ENCODE measurements at places on chromosomes 1 and 21.

- no peak for DNase-seq
Observed at GRCh38 chr1:244837597-244838258, 2.3 kb downstream of the COX20 start.

- no peak for DNase-seq
Observed at GRCh38 chr1:1631782-1632420, at the start of gene MMP23B. TSS of gene MMP23B (plus strand) at chr1:1632173. CDS start at chr1:1632219, 46 bp downstream.

DNA sequence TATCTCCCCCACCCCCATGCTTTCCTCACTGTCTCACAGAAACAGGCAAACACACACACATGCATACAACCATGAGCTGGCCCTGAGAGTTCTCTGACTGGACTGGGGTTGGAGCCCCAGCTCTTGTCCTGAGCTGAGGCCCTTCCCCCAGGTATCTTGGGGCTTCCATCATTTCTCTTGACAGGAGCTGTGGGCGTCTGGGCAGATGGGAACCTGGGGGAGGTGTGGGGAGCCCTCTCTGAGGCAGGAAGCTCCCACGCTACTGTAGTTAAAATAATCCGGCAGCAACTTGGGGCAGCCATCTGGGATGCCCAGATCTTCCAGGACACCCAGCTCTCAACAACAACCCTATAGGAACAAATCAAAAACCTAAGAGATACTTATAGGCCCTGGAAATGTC, 2.7 kb upstream of the KIF21B start:
- DNase-seq: no peak

DNA sequence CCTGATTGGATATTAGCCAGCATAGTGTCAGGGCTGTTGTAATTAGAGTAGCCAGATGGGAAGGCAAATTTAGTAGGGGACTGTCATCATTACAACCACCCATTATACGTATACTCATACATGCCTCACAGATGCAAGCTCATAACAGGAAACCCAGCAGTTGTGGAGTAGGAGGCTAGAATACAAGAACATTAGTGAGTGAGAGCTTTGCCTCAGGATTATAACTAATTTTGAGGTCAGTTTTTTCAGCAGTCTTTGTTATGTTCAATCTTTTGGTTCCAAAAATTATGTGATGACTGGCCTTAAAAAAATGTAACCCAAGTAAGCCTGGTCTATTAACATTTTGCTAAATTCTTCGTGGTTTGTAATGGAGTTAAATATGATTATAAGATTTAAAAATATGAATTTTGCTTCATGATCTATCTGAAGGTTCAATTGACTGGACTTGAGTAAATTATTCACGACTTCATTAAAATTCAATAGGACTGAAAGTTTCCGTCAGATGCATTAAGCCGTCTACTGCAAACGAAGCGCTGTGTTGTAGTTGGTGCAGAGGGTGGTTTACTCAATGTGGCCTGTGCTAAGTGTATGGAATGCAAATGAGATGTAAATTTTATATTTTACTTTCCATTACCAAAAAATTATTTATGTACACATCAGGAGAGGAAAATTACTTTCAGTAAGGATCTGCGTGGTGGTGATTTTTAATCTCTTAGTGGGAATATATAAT, 48.8 kb downstream of the KCNK1 start:
- DNase-seq: no peak

DNA sequence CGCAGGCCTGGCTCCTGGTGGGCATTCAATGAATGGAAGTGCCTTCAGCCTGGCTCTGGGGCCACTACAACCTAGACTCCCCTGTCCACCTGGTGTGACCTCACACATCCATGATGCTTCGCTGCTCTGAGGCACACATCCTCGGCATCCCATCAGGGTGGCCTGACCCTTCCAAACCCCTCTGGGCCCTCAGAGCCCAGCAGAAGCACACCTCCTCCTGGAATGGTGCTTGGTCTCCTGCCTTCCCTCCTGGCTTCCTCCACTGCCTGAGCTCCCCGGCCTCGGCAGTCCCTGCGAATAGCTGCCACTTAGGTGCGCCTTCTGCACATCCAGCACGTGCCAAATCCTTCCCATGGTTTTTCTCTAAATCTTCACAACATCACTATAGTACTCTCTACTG, 133.8 kb downstream of the GLIS1 start:
- DNase-seq: no peak

DNA sequence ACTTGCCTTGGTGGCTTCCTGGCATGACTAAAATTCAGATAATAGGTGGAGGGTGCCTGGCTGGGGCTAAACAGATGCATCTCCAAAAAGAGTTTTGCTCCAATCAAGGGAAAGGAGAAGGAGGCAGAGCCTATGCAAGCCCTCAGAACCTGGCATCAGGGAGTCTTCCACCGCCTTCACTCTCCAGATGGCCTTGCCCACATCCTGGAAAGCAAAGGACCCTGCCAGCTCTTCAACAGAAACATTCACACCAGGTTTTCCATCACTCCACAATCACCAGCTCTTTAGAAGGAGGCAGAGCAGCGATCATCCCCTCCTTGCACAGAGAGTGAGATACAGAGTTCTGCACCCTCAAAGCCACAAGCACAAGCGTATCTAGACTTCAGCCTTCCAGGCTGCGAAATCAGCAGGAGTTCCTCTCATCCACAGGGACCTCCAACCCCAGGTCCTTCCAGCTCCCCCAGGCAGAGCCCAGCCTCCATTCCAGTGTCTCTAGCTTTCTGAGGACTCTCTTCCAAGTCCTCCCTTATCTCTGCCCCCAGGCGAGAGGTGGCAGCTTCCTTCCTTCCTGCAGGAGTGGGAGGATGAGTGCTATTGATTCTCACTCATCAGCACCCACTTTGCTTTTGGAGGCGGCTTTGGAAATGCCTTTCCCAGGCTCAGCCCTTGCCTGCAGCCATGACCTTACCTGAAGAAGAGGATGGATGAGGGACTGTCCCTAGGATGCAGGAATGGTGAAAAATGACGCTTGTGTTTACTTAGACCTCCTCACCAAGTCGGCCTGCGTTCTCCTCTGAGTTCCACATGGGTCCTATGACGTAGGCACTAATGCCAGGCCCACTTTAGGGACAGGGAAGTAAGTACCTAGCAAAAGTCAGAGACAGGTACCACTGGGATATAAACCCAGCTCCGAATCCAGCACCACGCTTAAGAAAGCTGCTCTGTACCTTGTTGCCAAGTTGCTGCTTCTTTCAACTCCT, 75.4 kb downstream of the RIPK4 start:
- DNase-seq: no peak

DNA sequence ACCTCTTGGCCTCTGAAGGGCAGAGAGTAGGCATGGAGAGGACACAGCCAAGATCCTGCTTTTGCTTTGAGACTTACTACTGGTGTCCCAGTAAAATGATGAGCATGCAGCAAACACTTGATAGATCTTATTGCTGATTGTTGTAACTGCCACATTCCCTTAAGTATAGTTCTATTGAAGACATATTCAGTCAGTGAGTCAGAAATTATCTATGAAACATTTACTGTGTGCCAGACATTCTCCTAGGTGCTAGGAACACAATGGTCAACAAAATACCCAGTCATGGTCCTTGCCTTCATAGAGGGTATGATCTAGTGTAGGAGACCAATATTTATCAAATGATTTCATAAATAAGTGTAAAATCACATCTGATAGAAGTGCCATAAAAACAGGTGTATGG, 13.6 kb downstream of the STYXL2 start:
- DNase-seq: no peak

- DNase-seq: no peak
Observed at GRCh38 chr1:157110003-157110402, 10.4 kb upstream of the ETV3L start.

DNA sequence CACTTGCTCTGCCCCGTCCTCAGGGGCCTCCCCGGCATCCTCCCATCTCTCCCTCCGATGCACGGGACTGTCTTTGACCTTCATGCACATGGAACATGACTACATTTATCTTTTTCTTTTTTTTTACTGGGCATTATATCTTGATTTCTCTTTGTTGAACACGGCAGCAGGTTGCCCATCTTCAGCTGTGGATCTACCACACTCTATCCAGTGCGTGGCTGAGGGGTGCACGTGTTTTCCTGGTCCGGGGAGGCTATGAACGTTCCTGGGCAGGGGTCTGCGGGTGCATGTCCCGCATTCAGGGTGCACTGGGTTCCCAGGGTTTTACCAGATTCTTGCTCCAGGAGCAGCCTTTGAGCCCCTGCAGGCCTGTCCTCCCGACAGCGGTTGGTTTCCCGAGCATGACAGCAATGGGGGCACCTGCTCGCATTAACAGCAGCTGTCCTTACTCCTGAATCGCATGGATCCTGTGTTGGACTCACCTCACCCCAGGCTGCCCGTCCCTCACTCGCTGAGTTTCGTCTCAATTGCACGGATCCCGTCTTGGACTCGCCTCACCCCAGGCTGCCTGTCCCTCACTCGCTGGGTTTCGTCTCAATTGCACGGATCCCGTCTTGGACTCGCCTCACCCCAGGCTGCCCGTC, 7.4 kb downstream of the POFUT2 start:
- DNase-seq: no peak

- DNase-seq: no peak
Observed at GRCh38 chr21:44087426-44088400, 19.5 kb upstream of the PWP2 start.

Measured in HS-27A (cell line).